Aorta (tissue), 5 donors: ENCODE measurements at places on chromosomes 3 and 15. TPM values are rescaled to one million over a fixed set of nuclear protein-coding genes. Genes with fewer than 3 reads are reported as not detected.

SPINK8 gene
- total RNA-seq, result not detected

EAF2 gene
- total RNA-seq, result 4.3 TPM

DNA sequence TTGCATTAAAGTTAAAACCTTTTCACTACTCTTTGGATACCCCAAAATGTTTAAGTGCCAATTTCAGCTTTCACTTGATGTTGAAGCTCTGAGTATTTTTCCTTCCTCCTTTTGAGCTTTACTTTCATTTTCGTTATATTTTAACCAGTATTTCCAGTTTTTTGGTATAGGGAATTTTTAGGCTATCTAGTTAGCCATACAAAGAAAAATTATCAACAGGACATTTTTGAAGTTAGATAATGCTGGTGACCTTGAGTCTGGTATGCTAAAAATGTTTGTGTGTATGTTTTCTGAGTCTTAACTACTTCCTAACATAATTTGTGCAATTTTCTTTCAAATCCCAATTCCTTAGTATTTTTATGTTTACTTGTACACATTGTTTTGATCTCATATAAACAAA is 284.8 kb downstream of the OTOL1 start:
- DNase-seq, result no peak

DNA sequence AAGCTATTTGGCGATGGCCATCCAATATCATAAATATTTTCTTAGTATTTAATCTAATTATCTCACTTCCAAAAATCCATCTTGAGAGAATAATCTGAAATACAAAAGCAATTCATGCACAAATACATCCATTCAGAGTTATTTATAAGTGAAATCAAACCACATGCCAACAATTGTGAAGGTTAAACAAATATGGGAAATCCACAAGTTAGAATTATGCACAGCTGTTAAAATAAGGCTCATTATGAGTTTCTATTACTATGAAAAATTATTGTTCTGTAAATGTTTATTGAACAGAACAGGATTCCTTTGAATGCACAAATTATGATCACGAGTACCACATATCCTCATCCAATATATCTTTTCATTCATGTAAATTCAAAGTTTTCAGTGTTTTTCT is 267.7 kb downstream of the PLOD2 start:
- DNase-seq, result no peak

- no peak for DNase-seq
Measured at GRCh38 chr15:25268166-25268565, 170.7 kb downstream of the UBE3A start.

DNA sequence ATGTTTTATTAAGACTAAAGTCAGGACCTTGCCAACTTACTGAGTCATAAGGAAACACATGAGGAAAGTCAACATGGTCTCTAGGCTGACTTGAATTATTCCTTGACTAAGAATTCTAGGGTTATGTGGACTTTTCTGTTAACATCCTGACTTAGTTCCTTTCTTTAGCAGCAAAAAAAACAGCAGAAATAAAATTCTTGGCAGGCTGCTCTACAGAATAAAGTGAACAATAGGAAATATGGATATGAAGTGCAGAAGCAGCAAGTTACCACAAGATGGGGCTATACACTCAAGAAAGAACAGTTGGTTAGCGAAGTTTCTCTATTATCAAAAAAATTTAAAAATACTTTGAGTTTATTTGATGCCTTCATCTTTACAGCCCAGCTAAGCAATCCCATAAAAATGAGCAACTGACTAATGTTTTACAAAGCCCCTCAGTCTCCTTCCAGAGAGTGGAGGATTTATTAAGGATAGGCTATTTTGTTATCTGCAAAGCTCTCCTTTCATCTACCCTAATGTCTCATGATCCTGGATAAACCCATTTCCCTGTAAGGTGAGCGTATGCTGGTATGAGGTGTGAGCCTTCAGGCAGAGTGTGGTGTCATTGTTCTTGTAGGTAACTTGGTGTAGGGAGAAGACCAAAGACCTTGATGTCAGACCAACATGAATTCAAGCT is 23.1 kb upstream of the MCCC1 start:
- DNase-seq, result no peak

DNA sequence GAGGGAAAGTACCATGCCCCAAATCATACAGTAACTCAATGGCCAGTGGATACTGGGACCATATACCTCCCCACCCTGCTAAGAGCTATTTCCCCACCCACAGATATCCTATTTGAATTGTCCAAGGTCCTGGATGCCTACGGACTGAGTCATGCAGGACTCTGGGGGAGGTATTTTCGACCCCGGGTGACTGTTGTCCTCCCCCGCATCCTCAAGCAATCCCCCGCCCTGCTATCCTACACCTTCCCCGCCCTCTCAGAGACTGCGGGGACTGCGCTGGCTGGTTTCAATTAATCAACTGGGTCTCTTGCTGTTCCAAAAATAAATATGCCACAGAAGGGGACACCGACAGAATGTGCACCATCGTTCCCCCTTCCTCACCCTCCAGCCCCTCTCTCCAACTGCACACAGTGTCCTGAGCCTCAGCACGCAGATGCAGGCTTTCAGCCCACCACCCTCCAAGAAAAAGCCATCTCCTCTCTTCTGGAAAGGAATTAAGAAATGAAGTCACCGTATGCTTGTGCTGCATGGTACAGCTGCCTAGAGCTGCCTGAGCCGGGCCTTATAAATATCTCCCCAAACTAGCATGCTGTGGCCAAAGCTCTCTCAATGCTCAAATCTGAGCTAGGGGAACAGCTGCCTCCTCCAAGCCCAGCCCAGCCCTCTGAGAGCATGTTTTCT is 8.1 kb downstream of the CAV3 start:
- DNase-seq, result no peak

GRCh38 chr15:80174017-80174746 is 21.4 kb downstream of the FAH start:
- DNase-seq, result peak; percentile 89

DNA sequence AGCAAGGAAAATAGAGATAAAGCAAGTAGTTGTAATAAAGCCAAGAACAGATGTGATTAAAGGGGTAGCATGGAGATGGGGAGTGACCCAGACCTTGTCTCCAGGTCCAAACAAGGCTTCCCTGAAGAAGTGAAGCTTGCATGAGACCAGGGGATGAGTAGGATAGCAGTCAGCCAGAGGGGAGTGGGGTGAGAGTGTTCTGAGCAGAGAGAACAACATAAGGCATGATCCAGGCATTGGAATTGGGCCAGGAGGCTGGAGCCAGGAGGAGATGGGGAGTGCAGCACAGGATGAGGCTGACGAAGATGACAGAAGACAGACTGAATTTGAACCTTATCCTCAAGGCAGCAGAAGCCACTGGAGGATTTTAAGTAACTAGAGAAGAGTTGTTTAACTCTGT is 7.2 kb downstream of the TMOD2 start:
- DNase-seq, result no peak

- no peak for DNase-seq
Measured at GRCh38 chr3:88117683-88118082, 32.1 kb upstream of the C3orf38 start.

DNA sequence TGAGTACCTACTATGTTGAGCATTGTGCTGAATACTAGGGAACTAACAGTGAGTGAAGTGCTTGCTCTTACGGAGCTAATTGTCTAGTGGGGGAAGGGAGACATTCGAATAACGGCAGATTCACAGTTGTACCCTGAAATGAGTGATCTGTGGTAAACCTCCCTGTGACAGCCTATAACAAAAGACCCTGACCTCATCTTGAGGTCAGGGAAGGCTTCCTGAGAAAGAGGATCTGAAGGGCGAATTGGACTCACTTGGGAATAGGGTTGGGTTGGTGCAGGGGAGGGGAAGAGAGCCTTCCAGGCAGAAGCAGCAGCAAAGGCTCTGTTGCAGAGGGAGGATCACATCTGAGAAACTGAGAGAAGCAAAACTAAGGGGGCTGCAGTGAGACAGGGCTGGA is 13.2 kb downstream of the HPS3 start:
- DNase-seq, result no peak

FILIP1L gene
- total RNA-seq, result 332 TPM

- no peak for DNase-seq
Measured at GRCh38 chr15:35311615-35312014, 226.5 kb upstream of the NANOGP8 start.

DNA sequence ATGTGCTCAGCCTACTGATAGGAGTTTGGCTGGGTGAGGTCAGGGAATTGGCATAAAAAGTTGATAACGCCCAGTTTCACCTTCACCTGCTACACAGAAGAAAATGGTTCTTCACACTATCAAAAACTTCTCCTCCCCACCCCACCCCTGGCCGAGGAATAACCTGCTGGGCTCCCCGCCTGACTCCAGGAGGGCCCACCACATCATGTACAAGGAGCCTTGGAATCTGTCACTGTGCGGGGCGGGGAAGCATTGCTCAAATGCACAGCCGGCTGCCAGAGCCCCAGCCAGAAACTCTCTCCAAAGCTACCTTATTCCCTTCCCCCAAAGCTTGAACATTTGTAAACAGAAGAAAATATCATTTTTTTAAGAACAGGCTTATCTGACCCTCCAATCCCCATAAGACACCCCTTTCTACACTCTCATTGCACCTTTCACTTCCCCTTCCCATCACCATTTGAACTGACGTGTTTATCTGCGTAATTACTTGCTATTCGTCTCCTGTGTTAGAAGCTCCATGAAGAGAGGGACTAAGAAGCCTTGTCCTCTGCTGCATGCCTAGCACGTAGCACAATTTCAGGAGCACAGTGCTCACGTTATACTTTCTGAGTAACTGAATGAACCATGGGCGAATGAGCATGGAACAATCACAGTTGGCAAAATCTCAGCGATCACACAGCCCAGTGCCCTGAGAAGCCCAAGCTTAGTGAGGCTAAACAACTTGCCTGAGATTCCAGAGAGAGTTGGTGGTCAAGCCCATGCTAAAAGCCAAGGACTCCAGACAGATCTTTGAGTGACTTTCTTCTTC is 82.9 kb downstream of the HES1 start:
- DNase-seq, result no peak

PRSS50 gene
- not detected for total RNA-seq

- no peak for DNase-seq
Measured at GRCh38 chr15:60708684-60709083, 229.7 kb upstream of the ICE2 start.

- DNase-seq, result no peak
Measured at GRCh38 chr3:45785605-45786150, 10.7 kb downstream of the SLC6A20 start.

- peak; percentile 51 for DNase-seq
Measured at GRCh38 chr3:13025778-13026518, 47.3 kb downstream of the IQSEC1 start.

- DNase-seq, result no peak
Measured at GRCh38 chr15:61644550-61644949, 415.4 kb upstream of the RORA start.

GRCh38 chr15:99472416-99473145 is 93.2 kb upstream of the MEF2A start:
- no peak for DNase-seq

GRCh38 chr3:52233968-52234367 is 5.0 kb downstream of the TWF2 start:
- DNase-seq, result no peak

DNA sequence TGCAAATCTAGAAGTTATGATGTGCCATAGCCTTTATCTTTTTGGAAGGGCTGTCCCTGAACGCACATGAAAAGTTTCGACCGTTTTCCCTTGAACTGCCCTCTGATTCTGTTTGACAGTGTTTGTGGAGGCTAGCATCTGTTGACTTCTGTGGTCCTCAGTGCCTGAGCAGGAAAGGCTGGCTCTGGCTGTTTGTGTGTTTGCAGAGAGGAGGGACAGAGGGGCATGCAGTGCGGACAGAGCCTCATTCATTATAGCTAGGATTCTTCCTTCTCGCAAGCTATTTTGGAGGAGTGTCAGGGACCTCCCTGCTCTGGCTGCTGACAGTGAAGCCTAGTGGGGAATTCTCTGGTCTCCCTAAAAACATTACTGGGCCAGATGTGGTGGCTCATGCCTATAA is 64.5 kb downstream of the CDAN1 start:
- no peak for DNase-seq

GRCh38 chr3:79657076-79657475 is 110.7 kb downstream of the ROBO1 start:
- DNase-seq, result no peak

DNA sequence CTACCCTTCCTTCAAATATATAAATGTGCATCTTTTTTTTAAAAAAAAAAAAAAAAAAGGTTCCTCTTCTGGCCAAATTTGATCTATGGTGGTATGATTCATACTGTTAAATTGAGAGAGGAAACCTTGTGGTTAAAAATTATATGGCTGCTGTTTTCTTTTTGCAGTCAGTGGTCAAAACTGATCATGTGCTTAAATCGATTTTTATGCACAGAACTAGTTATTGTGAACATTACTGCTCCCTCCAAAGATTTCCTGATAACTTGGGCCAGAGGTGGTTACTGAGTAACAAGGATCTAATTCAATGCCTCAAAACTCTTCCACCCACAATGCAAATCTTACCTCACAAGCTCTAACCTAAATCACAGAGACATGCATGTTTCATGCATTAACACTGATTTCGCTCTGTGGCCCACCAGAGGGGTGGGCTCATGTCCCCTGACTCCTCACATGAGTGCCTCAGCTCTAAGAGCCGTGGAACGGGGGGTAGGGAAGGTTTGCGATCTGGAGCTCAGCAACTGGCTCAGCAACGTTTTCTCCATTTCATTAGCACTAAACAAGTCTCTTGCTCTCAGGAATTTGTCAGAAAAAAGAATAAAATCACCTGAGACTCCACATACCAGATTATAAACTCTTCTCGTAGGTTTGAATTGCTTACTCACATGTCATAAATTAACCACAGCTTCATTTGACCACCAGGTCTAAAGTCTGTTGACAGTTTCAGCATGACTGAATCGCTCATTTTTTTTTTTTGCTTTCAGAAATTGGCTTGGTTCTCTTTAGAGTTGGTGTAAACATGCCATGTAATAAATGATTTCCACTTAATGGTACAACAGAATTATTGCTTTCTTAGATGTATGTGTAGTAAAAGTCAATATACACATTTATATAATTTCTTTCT is 280.4 kb downstream of the CD47 start:
- DNase-seq, result no peak

DNA sequence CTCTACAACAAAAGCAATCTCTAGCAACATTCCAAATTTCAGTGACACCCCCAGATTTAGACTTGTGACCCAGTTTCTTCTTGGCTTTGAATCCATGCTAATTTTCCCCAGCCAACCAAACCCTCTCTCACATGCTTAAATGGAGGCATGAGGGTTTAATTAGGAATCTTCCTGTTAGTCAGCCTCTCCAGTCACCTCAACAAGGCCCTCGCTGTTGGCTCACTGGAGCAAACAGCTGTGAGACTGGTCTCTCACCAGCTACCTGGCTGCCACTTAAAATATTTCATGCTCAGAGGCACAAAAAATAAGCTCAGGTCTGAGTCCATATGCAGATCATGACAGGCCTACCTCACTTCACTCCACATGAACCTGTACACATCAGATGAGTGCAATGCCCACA is 630.4 kb upstream of the ADAMTS9 start:
- no peak for DNase-seq

ATP8B4 gene
- total RNA-seq, result 43.9 TPM
